ENCODE measurements at places on chromosomes 1 and 21.

GRCh38 chr1:228151180-228151925 is 1.6 kb downstream of the GJC2 start:
- DNase-seq: no peak

GRCh38 chr1:185961664-185962063 is 227.5 kb downstream of the HMCN1 start:
- no peak for DNase-seq

- no peak for DNase-seq
These were observed 14.9 kb downstream of the ABCA4 start for GRCh38 chr1:94105957-94106529.

DNA sequence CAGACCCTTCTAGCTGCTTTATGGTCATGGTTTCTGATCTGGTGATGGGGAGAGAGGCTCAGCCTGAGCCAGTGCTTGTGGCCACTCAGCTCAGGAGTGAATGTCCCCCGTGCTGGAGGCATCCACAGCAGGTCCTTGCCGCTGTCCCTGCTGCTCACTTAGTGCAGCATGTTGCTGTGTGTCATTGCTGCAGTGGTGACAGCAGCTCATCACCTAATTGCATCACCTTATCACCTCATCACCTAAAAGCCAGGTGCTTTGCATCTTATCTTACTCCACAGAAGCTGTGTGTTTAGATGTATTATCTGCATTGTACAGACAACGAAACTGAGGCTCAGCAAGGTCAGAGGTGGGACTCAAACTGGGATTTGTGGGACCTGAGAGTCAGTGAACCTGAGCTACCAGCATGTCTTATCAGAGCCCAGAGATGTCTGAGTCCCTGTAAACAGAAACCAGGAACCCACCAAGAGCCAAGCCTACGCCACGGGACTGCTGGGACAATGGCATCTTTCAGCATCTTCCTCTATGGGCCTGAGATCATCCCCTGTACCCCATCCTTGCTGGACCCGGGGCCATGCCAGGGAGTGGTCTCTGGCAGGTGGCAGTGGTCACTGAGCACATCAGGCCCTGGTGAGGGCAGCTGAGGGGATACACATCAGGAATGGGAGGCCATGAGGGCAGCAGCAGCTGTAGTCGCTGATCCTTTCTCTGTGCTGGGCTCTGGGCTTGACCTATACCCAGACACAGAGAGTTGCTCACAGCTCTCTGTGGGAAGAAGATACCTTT is 6.5 kb downstream of the PODN start:
- DNase-seq: no peak

DNA sequence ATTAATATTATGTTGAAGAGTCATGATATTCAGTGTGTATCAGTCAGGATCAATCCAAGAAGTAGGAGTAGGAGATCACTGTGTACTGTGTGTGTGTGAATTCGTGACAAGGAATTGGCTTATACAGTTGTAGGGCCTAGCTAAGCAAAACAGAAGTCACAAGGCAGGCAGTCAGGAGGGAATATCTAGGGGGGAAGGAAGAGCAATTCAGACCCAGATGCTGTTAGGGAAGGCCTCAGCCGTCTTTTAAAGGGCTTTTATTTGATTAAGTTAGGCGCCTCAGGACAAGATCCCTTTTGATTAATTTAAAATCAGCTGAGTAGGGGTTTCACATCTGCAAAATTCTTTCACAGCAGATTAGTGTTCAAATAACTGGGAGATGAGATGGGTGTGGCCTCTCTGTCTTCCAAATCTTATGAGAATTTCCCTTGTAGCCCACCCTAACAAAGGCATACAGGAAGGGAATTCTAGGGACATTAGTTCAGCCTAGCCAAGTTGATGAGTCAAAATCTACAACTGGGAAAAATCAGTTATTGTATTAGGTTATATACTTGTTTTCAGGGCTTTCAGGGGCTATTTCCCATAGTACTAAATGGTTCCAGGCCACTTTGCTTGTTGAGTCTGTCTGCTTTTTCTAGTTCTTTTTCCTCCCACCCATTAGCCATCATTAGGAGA is 47.4 kb downstream of the ALG6 start:
- DNase-seq: no peak

- no peak for DNase-seq
These were observed 76.6 kb downstream of the PLPP3 start for GRCh38 chr1:56502700-56503245.

- no peak for DNase-seq
These were observed 7.4 kb downstream of the CFAP74 start for GRCh38 chr1:1996207-1996651.

DNA sequence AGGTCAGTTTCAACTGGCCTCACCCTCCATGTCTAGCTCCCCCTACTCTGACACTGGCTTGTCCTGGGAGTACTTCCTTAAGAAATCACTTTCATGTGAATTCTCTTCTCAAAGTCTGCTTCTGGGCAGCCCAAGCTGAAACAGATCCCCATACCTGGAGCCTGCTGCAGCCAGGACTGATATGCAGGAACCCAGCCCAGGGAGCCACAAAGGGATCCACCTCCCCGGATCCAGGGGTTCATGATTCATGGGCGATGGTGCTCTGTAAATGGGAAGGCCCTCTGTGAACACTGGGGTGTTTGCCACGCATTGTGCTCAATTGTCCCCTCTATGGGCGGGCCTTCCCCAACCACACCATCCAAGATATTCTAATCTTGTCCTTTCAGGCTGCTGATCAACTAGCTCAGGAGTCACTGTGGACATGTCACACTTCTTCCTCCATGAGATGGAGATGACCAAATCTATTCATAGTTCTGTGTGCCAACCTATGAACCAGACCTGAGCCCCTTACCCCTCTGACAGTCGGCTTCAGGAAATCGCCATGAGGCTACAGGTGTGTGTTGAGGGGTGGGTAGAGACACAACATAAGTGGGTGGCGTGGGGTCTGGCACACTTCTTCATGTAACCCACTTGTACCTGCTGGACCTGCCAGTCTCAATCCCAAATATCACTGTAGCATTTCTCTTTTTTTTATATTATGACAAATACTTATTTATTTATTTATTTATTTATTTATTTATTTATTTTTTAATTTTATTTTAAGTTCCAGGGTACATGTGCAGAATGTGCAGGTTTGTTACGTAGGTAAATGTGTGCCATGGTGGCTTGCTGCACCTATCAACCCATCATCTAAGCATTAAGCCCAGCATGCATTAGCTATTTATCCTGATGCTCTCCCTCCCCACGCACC is 41.8 kb downstream of the RUNX3 start:
- DNase-seq: no peak

- DNase-seq: no peak
These were observed 723.7 kb downstream of the RWDD3 start for GRCh38 chr1:95957748-95958147.

DNA sequence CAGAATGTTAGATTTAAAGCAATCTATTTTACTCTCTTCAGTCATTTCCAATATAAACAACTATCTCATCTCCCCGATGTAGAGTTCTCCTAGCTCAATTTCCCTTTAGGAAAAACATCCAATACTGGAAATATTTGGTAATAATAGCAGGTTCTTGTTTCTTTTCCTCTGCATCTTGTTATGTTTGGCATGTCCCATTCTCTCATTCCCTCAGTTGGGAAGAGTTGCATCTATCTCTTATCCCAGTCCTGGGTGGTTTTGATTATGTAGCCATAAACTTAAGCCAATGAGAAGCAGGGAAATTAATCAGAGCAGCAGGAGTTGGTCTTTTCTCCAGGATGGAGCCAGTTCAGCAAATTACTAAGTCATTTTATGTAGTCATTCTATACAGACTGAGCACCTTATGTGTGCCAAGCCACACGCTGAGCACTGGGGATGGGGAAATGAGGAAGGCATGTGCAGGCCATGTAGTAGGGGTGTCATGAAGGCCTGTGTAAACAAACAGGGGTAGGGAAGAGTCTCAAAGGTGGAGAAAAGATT is 418.2 kb upstream of the NFIA start:
- no peak for DNase-seq

GRCh38 chr1:50858761-50859160 is 101.3 kb downstream of the FAF1 start:
- no peak for DNase-seq

DNA sequence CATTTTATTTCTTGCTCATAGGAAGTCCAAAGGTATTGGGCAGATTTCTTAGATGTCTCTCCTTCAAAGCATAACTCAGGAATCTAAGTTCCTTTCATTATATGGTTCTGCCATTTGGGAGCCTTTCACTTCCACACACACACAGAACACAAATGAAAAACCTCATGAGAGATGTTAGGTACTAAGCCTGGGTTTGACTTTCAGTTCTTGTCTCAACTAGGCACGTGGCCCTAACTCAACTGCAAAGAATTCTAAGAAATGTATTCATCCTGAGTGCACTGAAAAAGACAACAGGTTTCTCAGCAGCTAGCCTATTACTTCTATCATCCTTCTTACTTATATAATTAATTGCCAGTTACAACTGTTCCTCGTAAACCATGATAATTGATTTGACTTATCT is 190.0 kb upstream of the SAMSN1 start:
- DNase-seq: no peak

- DNase-seq: no peak
These were observed 11.3 kb downstream of the NBPF3 start for GRCh38 chr1:21451212-21451611.

DNA sequence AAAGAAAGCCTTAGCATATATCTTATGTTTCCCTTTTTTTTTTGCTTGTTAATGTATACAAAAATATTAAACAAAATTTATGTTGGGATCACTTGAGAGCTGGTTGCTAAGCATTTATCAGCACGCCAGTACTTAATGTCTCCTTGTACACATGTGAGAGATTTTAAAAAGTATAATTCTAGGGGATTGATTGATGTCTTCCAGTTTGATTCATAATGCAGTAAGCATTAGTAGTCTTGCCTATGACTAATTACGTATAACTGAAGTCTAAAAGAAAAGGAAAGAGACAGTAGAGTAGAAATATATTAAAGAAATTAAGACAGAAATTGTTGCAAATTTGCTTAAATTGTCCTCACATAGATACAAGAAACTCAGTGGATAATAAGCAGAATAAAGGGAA is 1630.4 kb upstream of the B3GALT2 start:
- no peak for DNase-seq

DNA sequence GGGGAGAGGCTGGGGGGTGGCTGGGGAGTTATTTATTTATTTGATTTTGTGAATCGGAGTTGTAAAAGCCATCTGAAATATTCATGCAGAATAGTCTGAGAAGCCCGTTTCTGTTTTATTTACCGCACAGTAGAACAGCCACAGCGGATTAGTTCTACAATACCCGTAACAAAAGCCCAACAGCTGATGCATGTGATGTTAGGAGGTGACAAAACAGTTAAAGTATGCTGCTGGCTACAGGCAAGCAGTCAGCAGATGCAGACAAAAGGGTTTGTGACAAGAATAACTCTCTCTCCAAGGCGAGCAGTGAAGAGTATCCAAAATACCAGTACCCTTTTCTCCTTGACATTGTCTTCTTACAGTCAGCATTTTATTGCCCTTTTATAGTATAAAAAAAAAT is 42.0 kb downstream of the PROX1 start:
- no peak for DNase-seq

- DNase-seq: no peak
These were observed 30.6 kb downstream of the LDLRAP1 start for GRCh38 chr1:25573961-25574360.

DNA sequence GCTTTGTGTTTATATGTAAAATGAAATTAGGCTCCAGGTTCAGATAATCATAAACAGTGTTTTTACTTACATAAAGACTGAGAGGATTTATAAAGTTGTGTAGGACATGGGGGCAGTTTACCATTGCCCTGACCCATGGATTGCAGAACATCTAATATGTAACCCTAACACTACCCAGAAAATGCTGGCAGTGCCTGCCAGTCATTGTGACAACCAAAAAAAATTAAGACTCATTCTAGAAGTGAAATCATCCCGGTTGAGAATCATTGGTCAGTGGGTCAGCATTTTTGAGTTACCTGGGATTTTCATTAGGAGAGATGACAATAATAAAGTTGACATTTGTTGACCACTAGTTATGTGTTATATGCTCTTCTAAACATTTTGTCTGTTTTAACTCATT is 31.2 kb upstream of the THEM4 start:
- DNase-seq: no peak

DNA sequence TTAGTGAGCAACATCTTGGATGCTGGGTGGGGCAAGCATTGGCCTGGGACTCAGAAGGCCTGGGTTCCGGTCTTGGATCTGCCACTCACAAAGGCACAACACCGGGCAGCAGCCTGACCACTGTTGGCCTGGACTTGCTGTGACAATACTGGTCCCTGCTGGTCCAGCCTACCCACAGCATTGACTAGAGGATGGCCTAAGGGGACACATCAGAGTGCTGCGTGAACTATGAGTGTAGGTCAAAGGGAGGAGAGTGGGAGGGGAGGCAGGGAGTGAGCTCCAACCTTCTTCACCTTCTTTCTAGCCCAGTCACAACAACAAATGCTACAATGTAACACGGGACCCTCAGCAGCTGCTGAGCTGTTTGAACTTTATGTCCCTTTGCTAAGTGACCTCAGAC is 31.1 kb downstream of the TMEM50A start:
- no peak for DNase-seq

- no peak for DNase-seq
These were observed 45.0 kb upstream of the HOOK1 start for GRCh38 chr1:59769736-59770095.

DNA sequence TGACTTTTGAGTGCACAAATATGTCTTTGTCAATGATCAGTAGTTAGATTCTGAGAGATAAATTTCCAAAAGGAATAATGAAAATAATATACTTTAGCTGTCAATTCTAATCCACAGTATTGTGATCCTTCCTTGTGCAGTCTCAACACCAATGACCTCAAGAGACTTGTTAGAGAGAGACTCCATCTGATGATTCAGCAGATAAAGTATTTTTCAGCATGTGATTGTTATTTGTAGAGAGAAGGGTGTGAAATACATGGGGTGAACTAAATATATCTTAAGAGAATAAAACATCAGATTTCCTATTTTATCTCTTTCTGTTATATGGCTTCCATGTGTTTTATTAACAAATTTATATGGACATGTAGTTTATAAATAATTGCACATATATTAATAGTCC is 5.9 kb upstream of the ZNF124 start:
- no peak for DNase-seq

DNA sequence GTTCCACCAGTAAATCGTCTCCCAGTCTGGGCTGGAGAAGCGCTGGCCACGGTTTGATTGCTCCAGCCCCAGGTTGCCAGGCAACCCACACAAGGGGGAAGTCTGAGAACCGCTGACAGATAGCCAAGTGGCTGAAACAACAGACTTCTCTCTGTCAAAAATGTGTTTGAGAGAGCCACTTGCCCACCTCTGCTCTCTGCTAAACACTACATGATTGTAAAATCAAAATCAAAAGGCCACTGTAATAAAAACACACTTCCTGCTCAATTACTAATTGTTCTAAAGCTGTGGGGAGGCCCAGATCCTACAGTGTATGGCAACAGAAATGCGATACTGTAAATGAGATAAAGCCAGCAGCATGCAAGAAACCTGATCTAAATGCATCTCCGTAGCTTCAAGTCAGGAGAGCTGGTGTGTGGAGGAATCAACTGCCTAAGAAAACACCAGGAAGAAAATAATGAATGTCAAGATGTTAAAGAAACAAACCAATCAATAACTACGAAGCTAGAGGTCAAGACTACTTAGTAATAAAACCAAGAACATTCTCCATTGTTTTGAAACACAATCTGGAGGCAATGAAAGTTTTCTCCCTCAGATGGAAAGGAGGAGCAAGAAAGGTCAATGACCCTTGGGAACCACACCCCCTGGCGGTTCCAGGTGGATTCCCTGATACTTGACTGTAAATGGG is 121.2 kb downstream of the SLC45A1 start:
- DNase-seq: no peak
